Germinal center (tissue), 1 donor: ENCODE measurements at places on chromosomes 13 and 19.
A peak's percentile ranks its signal among the peaks of the same experiment; 100 is the strongest.

GRCh38 chr19:18905513-18906236, 9.7 kb upstream of the CERS1 start:
- no peak for DNase-seq

- DNase-seq = no peak
These were observed 2.5 kb upstream of the DCT start for GRCh38 chr13:94481941-94482340.

- no peak for DNase-seq
These were observed 426.7 kb downstream of the TBC1D4 start for GRCh38 chr13:75055296-75055695.

GRCh38 chr13:33355201-33355895, 69.8 kb upstream of the STARD13 start:
- DNase-seq = no peak

DNA sequence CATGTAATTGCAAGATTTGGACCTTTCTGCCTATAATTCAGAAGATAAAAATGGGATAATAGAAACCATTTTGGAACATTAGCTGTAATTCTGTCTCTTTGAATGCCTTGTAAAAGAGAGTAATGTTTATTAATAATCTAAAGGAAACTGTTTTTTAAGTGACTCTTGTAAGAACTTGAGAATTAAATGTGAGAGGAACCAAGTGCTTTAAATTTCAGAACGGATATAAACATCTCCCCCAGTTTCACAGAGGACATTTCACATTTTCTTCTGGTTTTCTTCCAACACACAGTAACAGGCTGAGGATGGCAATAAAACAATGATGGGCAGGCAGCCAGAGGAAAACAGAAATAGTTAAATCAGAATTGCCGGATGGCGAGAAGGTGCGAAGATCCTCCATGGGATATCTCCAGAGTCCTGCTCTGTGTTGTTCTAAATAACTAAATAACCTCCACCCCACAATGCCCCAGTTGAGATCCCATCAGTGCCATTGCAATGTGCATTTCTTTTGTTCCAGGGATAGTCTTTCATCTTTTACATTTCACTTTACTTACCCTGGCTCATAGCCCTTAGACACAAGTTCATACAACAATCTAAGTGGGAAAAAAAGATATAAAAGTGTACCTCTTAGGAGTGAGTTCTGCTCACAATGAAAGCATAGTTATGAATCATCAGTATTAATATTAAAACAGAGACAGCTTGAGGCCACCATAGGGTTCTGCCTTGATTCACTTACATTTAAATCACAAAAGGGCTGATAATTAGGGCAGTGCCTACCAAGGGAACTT, 73.3 kb downstream of the TNFRSF19 start:
- DNase-seq = no peak

- DNase-seq = no peak
These were observed 70.6 kb downstream of the ZIC5 start for GRCh38 chr13:99900960-99901359.

DNA sequence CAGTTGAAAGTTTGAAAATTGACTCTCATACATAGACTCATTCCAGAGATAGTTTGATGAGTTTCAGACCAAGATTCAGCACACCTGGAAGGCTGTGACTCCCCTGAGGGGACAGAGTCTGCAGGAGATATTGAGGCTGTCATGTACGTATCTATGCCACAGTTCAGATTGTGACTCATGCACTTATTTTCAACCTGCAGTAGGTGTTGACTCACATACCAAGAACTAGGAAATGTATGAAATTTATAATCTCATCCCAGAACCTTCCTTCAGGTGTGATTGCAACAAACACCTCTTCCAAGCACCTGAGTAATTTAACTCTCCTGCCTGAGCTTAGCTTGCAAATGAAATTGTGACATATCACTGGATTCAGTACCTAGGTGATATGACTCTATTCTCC, 64.4 kb upstream of the ZNF43 start:
- DNase-seq = no peak

- DNase-seq = no peak
These were observed 35.6 kb upstream of the ZNF507 start for GRCh38 chr19:32309711-32310390.

DNA sequence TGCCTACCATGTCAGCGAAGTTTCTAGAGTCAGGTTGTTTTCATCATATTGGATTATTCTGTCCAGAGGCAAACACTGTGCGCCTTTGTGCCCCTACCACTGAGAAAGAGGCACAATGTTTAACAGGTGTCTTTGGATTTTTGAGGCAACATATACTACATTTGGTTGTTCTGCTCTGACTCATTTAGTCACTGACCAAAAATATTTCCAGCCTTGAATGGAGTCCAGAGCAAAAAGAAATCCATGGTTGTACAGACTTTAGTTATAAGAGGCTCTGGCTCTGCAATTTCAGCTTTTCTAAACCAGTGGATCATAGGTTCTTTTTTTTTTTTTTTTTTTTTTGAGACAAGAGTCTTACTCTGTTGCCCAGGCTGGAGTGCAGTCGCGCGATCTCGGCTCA, 35.7 kb downstream of the LACC1 start:
- no peak for DNase-seq

DNA sequence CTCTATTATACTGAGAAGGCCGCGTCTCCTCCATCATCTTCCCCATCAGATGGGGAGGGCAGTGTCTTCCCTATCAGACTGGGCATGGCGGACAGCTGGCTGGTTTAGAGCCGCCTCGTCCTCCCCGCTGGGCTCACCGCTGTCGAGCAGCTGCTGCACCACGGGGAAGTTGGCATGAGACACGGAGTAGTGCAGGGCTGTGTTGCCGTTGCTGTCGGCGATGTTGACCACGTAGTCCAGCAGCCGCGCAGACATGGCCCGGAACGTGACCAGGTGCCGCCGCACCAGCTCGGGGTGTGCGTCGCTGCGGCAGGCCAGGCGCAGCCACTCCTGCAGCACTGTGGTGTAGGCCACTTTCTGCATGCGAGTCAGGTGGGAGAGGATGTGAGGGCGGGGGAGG, 18.8 kb upstream of the SPC24 start:
- DNase-seq = no peak

GRCh38 chr13:33426131-33426530, 140.6 kb upstream of the STARD13 start:
- DNase-seq = no peak

DNA sequence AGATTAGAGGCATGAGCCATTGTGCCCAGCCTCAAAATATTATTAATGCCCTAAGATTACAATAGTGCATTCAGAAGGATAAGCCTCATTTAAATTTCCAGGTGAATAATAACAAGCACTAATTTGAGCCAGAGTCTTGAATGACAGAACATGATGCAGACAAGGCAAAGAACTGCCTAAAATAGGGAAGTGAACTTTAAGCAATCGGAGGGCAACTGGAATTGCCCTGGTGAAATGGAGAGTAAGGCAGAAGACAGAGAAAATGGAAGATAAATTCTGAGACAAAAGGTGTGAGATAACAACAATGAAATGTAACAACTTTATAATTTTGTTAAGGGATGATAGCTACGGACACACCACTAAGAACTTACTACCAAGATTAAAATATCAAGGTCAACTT, 199.9 kb downstream of the DIAPH3 start:
- no peak for DNase-seq

DNA sequence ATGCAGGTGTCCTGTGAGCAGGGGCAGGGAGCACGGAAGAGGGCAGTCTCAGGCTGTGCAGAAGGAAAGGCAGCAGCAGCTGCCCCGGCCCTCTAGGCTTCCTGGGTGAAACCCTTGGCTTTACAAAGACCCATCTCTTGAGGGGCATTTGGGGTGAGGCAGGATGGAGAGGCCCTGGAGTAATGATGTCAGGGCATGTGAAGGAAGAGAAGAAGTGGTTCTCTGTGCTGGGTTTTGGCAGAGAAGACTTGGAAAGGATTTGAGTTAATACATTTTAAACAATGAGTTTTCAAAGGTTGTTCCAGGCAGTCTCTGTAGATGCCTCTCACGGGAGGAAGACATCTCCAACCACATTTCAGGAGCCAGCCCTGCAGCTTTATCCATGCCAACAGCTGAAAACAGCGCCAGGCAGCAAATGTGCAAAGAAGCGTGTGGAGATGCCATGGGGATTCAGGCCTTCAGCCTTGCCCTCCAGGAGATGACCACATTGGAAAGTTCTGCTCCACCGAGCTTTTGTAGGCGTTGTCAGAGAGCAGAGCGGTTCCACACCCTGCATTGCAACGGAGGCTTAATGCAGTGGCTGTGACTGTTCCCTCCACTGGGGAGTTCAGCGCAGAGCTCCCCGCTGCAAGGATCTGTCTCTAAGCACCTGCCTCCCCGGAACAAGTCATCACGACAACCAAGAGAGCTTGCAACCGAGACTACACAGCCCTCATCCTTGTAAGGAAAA, 322.8 kb downstream of the UQCRFS1 start:
- no peak for DNase-seq

DNA sequence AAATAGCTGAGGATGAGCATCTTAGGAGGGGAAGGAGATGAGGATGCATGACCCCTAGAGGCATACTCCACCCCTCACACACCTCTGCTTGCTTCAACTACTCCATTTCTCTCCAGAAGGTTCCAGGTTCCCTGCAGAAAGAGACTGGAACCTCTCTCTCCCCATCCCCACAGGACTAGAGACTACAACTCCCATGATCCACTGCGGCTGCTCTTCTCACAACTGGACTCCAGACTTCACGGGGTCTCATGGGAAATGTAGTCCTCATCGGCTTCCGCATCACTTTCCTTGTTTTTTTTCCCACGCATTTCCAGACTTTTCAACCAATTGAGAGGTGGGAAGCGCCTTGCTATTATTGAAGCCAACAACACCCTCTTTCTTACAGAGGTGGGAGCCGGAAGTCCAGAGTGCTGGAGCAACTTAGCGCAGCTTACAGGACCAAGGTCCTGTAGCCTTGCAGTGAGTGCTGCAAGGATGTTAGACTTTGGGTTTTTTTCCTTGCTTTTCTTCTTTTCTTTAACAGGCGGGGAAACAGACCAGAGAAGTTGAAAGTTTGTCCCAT, 13.9 kb upstream of the CACNG6 start:
- DNase-seq = peak; percentile 63

DNA sequence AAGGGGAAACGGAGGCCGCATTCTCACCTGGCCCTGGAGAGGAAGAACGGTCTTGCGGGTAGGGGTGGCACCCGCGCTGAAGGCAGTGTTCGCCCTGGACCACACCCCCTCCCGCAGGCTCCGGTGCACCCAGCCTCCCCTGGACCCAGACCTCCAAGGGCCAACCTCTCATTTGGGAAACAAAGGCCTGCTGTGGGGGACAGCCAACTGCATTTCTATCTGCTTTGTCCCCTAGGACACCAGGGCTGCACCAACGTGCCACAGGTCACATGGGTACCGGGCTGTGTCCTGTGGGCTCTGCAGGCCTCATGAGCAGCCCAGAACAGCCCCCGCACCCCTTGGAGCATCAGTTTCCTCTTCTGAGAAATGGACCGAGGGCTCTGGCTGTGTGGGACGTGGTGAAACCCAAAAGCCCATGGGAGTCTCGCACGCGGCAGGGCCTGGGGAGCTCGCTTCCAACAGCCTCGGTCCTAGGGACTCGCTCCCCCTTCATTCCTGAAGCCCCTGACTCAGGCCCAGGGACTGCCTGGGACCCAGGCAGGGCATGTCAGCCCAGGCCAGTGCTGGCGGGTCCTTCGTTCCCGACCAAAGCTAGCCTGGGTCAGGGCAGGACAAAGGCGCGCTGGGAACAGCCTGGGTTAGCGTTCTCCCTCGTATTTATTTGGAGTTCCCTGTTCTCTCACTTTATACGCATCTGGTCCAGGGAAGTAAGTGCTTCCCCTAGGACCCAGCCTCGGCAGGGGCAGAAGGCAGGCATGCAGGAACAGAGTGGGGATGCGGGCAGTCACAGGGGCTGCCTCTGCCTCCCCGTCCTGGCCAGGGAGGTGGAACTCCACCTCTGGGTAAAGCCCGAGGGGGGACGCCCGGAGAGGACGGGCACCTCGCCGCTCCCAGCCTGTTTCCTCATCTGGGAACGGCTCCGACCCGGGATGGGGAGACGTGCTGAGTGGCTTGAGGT, 4.6 kb downstream of the TCF3 start:
- DNase-seq = peak; percentile 53

- DNase-seq = no peak
These were observed 36.4 kb downstream of the RCBTB2 start for GRCh38 chr13:48496271-48497161.

GRCh38 chr19:41999071-41999877, 5.2 kb upstream of the ATP1A3 start:
- peak; percentile 36 for DNase-seq

GRCh38 chr13:26342898-26343297, 89.0 kb downstream of the CDK8 start:
- no peak for DNase-seq

DNA sequence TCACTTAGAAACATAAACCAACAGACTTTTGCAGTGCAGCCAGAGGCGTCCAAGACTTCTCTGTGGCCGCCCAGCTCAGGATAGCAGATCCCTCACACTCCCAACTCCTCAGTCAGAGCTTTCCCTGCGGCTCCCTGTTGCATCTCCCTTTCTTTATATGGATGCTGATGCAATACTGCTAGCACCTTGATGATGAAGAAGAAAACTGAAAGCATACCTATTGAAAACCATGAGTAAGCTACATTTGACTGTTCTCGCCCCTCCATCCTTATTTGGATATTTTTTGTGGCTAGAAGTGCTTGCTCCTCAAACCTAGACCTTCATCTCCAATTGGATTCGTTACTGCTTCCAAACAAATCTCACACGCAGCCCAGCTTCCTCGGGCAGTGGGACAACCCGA, 57.3 kb upstream of the UBL3 start:
- no peak for DNase-seq

DNA sequence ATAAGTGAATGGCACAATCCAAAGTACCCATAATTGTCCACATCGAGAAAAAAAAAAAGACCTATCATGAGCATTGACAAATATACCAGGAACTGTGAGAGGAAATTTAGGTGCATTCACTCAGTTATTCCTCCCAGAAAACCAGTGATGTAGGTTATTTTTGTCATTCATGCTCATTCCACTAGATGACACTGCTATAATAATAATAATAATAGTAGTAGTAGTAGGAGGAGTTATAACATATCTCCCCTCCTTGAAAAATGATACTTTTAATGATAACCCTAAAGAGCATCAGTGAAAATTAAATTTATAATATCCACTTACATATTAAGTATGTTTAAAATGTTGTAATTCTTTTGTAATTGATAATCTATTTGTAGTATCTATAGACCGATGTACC, 463.9 kb upstream of the MIR17HG start:
- no peak for DNase-seq

DNA sequence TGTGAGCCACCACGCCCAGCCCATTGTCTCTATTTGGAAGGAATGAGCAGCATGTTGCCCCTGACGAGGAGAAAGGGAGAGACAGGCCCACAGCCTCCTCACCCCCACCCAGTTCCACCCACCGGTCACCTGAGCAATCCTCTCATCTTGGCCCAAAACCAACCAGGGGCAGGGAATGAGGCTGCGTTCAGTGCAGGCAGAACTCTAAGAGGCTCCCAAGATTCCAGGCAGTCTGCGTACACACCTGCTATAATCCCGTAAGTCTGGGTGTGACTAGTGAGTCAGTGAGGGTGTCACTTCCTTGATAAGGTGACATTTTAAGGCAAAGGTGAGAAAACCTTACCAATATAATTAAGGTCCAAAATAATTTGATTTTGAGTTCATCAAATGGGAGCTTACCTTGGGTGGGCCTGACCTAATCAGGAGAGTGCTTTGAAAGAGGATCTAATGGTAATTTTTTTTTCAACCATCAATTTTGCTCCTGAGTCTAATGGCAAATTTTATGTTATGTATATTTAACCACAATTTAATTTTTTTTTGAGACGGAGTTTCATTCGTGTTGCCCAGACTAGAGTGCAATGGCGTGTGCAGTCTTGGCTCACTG, 26.9 kb upstream of the KLF2 start:
- no peak for DNase-seq
